ENCODE measurements at places on chromosomes 1 and 21. TPM values are rescaled to one million over a fixed set of nuclear protein-coding genes. Genes with fewer than 3 reads are reported as not detected.

The SPATA17 gene
- not detected for total RNA-seq

The PCP4 gene
- total RNA-seq: not detected

The SYNC gene
- total RNA-seq: not detected

The MATN1 gene
- 0.44 TPM for total RNA-seq

The AGT gene
- total RNA-seq: not detected

The C1orf116 gene
- not detected for total RNA-seq

The ARMH1 gene
- total RNA-seq: 139 TPM

The SEC22B gene
- total RNA-seq: 21.8 TPM

The MAP7D1 gene
- 172 TPM for total RNA-seq

The RGS1 gene
- total RNA-seq: 4.2 TPM

The NDUFS2 gene
- total RNA-seq: 79.0 TPM

- no peak for DNase-seq
These were observed 32.1 kb downstream of the HSD17B7 start for GRCh38 chr1:162822391-162823200.

GRCh38 chr1:10802944-10803715 lies 6.7 kb upstream of the CASZ1 start:
- DNase-seq: no peak

DNA sequence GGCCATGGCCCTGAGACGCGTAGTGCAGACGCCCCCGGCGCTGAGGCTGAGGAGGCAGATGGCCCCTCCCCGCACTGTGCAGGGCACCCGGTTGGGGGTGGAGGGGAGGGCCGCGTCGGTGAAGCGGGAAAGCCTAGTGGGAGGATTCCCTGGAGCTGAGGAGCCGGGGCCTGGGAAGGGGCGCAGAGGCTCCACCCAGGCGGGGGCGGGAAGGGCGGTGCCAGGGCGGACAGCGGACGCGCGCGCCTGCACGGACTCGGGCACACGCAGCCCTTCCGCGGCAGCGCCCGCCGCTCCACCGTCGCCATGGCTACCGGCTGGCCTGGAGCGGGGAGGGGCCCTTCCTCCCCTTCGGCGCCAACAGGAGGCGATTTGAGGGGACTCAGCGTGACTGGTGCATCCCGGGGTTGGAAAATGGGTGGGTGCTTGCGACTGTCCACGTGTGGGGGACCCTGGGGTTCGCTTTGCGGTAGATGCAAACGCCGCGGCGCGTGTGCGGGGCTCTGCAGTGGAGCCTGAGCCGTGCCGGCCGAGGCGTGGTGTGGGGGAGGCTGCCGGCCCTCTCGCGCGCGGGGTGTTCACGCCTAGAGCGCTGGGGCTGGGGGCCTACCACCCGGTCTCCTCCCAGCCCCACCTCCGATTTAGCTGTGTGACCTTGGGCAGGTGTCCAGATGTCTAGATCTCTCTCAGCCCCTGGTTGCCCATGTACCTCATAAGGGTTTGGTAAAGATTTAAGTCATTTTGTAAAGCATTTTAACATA lies 35.1 kb downstream of the PTPRF start:
- peak; percentile 52 for DNase-seq

- DNase-seq: no peak
These were observed 10.2 kb downstream of the HNRNPU start for GRCh38 chr1:244854166-244854565.

DNA sequence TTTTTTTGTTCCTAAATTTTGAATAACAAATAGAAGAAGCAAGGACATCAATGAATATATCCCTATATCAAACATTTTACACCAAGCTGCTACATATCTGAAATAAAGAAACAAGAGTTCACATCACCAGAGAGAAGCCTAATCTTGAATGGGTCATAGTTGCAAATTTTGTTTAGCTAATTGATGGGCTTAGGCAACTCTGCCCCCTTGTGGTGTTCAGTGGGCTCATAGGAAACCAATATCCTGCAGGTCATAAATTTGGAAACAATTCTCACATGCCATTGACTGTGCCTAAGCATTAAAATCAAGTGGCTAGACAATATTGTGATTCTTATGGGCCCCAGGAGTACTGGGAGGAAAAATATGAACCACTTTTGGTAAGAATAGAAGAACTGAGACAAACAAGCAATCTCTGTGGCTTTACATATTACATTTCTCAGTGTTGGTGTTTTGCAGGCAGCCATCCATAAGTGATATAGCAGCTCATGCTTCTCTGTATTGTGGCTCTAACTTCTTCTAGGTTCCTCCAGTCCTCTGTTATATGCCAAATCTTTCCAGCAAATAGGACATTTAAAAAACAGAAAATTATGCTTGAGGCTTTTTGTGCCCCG lies 1262.8 kb upstream of the PRMT6 start:
- no peak for DNase-seq

DNA sequence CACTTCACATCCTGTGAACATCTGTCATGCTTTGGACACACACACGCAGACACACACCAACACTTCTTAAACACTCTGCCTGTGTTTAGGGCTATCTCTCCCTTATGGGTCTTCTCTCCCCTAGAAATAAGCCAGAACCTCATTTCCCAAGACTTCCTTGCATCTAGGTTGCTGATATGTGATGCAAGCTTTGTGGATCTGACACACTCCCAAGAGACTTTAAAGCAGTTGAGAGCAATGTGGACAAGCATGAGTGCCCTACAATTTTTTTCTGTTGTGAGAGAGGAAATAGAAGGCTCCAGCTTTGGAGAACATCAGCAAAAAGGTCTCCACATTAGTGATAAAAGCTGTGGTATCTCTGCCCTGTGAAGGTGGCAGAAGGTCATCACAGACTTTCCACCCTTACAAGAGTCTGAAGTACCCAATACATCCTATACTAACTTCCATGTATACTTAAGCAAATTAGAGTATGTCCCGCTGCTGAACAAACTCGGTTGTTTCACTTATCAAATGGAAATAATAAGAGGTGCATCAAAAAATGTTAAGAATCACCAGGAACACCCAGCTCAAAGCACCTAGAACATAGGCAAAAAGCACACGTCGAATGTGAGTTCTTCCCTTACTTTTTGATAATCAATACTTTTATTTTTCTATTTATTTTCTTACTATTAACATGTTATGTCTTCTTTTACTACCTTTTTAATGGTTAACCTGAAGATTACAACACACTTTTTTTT lies 267.6 kb downstream of the SETD4 start:
- no peak for DNase-seq

DNA sequence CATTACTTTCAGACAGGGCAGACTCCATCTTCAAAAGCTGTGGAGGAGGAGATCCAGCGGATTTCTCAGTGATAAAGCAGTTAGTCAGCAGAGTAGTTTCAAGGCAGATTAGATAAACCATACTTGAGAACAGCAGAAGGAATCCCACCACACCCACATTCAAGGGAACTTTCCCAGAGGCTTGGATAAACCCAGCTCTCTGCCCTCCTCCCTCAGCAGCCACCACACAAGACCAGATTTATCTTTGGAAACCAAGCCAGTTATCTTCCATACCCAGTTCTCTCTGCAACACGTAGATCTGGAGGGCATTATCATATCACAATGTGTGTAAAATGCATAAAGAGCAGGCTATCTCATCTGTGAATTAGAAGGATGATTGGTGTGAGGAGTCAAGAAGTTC lies 40.2 kb downstream of the GFI1 start:
- DNase-seq: no peak

DNA sequence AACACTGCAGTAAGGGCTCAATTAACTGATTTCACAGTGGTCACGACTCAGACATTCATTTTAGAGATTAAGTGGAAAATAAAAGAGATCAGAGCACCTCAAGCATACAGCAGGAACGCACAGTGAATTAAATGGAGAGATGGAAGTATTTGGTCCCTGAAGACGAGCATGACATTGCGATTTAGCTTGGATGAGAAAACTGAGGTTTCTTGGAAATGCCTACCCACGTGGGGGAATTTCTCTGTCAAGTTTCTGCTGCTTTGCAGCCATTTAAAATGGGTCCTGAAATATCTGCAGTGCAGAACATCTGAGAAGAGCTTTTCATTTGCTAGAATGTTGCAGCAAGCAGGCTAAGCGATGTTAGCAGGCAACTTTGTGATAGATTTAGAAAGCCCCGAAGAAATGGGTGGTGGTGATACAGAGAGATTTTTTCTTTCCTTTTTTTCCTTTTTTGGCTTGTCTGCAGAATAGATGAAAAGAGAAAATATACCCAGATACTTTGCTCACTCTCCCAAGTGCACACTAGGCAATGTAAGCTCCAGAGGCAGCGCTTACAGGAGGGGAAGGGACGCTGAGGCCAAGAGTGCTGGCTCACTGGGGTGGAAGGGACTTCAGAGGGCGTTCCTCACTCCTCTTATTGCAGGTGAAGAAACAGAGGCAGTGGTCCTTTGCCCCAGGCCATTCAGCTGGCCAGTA lies 258.0 kb downstream of the KCNJ6 start:
- no peak for DNase-seq

DNA sequence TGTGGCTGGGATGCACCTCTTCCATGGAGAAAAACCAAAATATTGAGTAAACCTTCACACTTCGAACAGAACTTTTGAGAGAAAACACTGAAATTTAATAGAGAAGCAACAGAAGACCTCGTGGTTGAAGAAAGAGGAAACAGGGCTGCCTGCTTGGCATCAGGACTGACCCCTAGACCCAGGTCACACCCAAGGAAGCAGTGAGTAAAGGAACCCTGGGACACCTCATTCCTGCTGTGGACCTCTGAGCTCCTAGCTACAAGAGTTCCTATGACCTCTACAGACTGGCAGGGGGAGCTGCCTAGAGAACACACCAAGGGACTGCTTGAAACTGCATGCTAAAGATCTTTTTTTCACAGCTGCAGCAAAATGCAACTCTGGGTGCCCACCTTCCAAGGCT lies 67.8 kb downstream of the FASLG start:
- DNase-seq: no peak

DNA sequence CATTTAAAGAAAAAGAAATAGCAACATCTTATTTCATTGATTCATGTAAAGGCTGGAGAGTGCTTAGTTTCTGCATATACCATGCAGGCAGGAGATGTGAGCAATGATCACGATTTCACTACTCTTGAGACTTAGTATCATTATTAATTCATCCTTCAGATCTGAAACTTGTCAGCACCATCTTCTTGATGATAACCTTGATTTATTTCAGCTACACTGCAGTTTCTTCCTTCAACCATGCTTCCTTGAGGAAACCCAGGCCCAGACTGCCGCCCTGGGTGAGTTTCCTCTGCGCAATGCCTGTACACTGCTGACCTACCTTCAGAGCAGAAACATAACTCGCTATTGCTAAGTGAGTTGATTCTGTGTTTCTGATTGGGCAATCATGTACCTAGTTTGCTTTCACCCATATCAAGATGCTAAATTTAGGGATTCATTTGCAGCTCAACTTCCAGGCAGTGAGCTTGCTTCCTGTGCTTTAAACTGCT lies 13.5 kb upstream of the BCL10 start:
- no peak for DNase-seq

GRCh38 chr1:160192234-160192633 lies 1.9 kb downstream of the CASQ1 start:
- no peak for DNase-seq

DNA sequence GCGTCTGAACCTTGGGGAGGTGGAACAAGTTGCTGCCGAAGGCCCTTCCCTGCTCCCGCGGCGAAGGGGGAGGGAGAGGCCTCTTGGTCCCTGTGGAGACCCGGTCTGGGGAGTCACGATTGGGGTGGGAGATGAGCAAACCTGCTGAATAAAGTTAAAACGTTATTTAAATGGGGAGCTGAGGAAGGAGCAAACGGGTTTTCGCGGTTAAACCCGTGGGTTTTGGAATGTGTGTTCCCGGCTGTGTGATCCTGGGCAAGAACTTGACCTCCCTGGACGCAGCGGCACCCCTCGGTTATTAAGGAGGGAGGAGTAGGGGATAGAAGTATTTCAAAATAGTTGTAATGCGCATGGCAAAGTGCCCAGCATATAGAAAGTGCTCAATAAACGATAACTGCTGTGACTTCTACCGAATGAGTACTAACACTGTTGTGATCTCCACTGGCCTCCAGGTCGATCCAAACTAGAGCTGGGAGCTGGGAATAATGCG lies 3.4 kb downstream of the FAM110D start:
- no peak for DNase-seq

- no peak for DNase-seq
These were observed 16.9 kb downstream of the SLC19A1 start for GRCh38 chr21:45525153-45525909.

- DNase-seq: no peak
These were observed 23.8 kb upstream of the KCNA10 start for GRCh38 chr1:110542725-110543124.

- DNase-seq: no peak
These were observed 26.2 kb downstream of the MPZL1 start for GRCh38 chr1:167747988-167748387.

- DNase-seq: no peak
These were observed 28.8 kb upstream of the TRIM17 start for GRCh38 chr1:228445490-228445842.

DNA sequence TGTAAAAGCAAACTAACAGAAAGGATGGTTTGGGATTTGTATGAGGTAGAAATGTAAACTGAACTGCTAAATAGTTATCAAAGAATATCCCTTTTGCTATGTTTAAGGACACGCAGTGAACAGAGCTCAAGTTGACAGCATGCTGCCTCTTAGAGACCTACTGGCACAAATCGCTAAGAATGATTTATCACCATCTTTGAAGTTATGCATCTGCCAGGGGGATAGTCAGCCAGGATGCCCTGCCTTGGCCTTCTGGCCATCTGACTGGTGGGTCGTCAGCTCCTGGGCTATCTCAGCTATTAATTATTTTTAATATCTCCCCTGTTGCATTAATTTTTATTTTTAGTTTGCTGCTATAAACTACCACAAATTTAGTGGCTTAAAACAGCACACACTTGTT lies 334.8 kb upstream of the KAZN start:
- DNase-seq: no peak

- DNase-seq: no peak
These were observed 48.8 kb downstream of the WARS2 start for GRCh38 chr1:119091618-119092017.

DNA sequence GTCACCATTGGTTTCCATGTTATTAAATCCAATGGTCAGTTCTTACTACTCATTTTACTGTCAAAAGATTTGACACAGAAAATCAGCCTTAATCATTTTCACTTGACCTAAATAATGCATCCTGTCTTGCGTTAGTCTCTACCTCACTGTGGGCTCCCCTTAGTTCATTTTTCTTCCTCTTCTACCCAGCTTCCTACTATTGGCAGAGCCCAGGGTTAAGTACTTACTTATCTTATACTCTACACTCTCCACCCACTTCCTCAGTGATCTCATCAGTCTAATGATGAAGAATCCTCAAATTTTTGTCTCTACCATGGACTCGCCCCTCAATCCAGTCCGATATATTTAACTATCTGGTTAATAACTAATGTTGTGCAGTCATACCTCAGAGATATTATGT lies 735.9 kb downstream of the KCNT2 start:
- no peak for DNase-seq

- no peak for DNase-seq
These were observed 14.8 kb upstream of the ZNF669 start for GRCh38 chr1:247118946-247119446.

- no peak for DNase-seq
These were observed 32.1 kb downstream of the LRP8 start for GRCh38 chr1:53295726-53296116.

DNA sequence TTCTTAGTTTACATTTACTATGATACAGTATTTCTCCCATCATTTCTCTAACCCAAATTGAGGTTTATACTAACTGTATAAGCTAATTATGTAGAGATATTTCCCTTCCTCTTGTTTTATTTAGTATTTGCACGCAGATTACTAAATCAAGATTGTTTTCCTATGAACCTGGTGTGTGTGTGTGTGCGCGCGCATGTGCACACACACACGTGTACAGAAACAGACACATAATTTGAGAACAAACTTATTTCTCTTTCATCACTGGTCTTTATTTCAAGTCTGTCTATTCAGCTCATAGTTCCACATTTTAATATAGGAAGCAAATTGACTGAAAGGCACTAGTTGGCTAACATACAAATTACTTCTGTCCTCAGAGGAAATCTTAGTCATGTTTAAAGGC lies 19.7 kb upstream of the COL24A1 start:
- DNase-seq: no peak

All from activated T-helper 2 cell treated with anti-CD3 and anti-CD28 coated beads, Interferon-gamma antibody, Interleukin-2, Interleukin-4, amounts not matched to agents 10 μg/mL and 5 μg/mL and 100 μg/mL, durations not matched to agents 14 hours and 24 hours and 36 hours (primary cell).